Stimulated activated CD4-positive, alpha-beta T cell treated with anti-CD3 and anti-CD28 coated beads, Interleukin-15, amount 100 ng/mL, for 1 hour (primary cell): ENCODE measurements at places on chromosomes 13 and 19.

GRCh38 chr19:51571599-51571998 is 516 bp downstream of the ZNF175 start:
- no peak for DNase-seq

GRCh38 chr19:16894080-16894479 is 5.3 kb downstream of the F2RL3 start:
- no peak for DNase-seq

DNA sequence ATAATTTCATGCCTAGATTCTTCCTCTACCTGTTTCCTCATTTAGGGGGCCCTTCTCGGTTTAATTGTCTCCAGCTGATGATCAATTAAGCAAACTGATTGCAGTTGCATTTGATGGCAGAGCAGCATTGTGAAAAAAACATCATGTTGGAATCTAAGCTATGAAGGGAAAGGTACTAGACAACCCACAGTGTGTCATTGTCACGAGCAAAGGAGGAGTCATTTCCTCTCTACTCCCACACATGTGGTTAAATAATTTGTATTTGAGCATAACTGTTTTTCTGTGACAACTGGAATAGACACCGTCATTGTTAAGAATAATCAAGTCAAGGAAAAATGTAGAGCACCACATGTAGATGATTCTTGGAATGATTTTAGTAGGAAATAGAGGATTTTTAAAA is 240.3 kb downstream of the DCT start:
- DNase-seq: no peak

- no peak for DNase-seq
These were observed 54.6 kb upstream of the URI1 start for GRCh38 chr19:29887442-29887855.

DNA sequence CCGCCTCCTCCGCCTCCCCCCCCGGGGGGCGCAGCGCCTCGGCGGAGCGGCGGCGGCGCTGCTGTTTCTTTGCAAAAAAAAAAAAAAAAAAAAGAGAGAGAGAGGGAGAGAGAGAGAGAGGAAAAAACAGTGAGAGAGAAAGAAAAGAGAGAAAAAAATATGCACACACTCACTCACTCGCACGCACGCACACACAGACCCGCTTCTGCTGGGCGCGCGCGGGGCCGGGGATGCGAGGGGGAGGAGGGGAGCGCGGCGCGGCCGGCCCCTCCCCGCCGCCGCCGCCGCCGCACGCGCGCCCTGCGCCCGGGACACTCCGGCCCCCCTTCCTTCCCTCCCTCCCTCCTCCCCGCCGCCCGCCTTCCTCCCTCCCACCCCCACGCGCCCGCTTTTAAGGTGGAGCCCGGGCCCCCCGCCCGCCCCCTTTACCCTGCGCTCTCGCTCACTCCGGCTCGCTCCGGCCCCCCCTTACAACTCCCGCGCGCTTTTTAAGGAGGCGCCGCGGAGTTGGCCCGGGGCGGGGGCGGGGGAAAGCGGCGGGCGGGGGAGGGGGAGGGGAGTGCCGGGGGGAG is at the start of gene SAMD1:
TSS of gene SAMD1 (minus strand) at position 243 of the 572 bp plus-strand sequence.
- DNase-seq: peak; percentile 73

- no peak for DNase-seq
These were observed 27.6 kb downstream of the CSNK1G2 start for GRCh38 chr19:1968279-1969175.

- no peak for DNase-seq
These were observed 25.2 kb downstream of the KCTD15 start for GRCh38 chr19:33821871-33822270.

- peak; percentile 4 for DNase-seq
These were observed 808 bp downstream of the DNMT1 start for GRCh38 chr19:10193790-10194499.

DNA sequence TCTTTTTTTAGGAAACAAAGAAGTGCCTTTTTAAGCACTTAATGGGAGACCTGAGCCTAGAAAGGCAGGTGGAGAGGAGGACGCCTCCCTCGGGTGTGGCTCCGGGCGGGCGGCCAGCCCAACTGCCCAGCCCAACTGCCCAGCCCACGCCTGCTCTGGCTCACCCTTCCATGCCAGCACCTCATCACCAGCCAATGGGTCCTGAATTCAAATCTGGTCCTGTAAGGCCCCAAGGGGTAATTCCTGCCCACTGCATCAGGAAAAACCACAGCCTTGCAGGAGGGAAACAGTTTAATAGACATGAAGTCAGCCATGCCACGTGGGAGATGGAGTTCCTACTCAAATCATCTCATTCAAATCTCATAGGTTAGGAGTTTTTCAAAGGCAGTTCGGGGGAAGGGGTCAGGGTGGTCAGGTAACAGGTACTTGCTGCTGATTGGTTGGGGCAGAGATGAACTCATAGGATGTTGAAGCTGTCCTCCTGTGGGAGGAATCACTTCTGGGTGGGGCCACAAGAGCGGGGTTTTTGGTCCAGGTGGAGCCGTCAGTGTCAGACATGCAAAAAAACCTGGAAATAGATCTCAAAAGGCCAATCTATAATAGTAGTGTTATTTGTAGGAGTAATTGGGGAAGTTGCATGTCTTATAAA is 64.9 kb downstream of the HSPH1 start:
- DNase-seq: no peak

DNA sequence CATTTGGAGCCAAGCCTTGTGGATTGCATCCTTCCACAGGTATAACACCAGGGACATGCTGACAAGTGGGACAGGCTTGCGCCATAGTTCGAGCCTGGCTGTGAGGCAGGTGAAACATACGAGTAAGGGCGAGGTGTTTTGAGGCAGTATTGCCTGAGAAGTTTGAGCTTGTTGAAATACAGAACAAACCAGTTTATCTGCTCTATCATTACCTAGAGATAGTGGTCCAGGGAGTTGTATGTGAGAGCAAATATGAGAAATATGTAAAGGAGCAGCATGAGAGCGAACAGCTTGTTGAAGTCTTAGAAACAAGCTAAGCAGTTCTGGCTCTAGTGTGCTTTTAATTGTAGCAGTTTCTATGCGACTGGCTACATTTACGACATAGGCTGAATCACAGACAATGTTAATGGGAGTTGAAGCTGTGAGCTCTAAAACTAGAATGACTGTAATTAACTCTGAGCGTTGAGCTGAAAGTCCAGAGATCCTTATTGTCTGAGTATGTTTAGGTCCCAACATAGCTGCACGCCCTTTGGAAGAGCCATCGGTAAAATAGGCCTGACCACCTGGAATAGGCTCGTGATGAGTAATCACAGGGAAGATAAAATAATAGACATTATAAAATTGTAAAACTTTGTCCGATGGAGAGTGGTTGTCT is 8.2 kb downstream of the ZNF439 start:
- no peak for DNase-seq

GRCh38 chr13:32426990-32427851 is 709 bp downstream of the N4BP2L1 start:
- peak; percentile 42 for DNase-seq

GRCh38 chr13:109836629-109837607 is 50.5 kb upstream of the IRS2 start:
- no peak for DNase-seq

GRCh38 chr13:106432636-106433035 is 102.8 kb downstream of the EFNB2 start:
- no peak for DNase-seq

DNA sequence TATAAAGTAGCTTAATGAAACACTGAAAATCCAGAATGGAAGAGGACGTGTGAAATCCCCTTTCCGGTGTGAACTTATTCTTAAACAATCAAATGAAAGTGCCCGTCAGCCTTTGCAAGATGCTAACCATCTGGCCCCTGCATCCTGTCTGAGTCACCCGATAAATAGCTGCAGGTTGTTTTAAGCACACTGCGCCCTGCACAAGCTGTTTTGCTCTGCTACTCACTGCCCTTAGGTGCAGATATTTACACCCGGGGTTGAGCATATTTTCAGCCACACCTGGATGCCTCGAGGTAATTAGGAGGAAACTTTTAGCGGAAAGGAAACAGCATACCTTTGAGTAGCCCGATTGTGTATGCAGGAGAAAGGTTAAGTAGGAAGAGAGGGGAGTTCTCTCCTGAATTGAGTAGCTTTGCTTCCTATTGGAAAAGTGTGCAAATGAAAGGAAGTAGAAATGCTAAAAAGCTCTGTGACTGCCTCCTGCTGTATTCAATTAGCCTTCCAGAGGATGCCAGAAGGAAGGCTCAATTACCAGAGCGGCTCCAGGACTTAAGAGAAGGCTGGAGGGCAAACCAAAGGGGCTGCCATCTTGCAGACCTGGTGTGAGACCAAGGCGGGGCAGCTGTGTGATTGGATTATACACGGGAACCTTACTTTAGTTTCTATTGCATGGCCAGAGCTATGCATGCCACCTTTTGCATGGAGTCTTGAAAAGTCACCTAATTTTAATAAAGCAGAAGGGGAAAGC is 42.5 kb downstream of the IRS2 start:
- DNase-seq: no peak

DNA sequence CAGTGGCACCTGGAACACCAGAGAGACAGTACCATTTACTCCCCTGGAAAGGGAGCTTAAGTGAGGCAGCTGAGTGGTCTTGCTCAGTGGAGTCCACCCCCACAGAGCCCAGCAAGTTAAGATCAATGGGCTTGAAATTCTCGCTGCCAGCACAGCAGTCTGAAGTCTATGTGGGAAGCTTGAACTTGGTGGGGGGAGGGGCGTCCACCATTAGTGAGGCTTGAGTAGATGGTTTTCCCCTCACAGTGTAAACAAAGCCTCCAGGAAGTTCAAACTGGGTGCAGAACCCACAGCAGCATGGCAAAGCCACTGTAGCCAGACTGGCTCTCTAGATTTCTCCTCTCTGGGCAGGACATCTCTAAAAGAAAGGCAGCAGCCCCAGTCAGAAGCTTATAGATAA is 30.3 kb upstream of the CEACAM4 start:
- no peak for DNase-seq

DNA sequence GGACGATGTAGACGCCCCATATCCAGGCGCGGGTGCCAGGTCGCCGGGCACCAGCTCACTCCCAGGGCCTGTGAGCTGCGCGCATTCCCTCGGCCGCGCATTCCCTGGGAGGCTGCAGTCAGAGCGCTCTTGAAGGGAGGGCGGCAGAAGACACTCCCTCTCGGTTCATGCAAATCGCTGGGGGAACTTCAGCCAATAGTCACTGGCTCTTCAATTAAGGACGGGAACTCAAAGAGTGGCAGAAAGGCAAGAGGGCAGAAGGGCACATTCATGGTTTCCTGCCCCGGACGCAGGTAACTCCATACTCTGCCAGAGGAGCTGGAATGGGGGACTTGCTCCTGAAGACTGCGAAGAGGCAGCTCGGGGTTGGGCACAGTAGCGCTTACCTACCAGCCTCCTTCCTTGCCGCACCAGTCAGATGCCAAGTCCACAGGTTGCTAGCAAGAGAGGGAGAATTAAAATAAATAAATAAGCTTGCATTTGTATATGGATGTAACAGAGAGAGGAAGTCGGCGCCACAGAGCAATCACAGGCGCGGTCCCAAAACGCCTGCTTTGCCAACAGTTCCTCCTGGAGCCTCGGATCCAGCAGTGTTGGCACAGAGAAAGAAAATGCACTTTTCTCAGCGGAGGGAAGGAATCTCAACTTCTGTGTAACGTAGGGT is 459 bp downstream of the PCDH20 start:
- DNase-seq: no peak

DNA sequence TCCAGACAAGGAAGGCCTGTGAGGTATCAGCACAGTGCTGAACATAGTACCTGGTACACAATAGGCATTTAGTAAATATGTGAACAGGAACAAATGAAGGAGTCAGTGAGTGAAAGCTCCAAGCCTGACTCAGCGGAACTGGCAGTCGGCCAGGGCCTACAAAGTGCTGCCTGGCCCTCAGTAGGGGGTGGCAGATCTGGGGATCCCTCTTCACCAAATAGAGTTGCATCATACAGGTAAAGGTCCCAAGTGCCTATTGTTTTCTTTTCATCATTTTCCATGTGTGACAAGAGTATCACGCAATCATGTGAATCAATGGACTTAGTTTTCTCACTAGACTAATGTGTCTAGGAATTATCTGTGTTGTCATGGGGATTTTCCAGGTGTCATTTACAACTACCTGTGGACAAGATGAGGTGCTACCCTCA is 9.2 kb downstream of the CYP2B6 start:
- DNase-seq: no peak

DNA sequence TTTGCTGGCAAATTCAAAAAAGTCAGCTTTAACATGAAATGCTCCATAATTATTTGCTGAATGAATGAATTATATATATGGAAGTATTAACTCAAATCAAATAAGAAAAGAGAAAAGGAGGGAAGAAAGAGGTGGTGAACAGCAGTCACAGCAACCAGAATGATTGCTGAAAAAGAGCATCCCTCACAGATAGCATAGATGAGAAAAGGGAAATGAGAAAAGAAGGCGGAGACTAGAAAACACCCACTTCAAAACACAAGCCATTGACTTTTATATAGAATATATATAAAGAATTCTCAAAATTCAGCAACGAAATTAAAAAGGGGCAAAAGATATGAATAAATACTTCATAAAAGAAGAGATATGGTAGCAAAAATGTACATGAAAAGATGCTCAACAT is 75.2 kb downstream of the CAB39L start:
- no peak for DNase-seq

GRCh38 chr13:46648166-46648607 is 95.2 kb downstream of the LRCH1 start:
- no peak for DNase-seq

GRCh38 chr19:14890643-14891379 is 4.9 kb upstream of the OR7A17 start:
- DNase-seq: no peak

DNA sequence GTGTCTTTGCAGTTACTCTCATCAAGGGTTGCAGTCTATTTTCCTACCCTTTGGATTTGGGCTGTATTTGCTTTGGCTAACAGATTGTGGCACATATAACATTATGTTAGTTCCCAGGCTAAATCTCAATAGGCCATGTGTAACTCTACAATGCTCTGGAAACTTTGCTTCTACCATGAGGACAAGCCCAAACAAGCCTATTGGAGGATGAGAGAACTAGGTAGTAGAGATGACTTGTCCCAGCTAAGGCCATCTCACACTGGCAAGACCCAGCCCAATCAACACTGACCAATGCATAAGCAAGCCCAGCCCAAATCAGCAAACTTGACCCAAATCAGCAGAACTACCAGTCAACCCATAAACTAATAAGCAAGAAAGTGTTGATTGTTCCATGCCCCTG is 311.8 kb downstream of the NDFIP2 start:
- DNase-seq: no peak

DNA sequence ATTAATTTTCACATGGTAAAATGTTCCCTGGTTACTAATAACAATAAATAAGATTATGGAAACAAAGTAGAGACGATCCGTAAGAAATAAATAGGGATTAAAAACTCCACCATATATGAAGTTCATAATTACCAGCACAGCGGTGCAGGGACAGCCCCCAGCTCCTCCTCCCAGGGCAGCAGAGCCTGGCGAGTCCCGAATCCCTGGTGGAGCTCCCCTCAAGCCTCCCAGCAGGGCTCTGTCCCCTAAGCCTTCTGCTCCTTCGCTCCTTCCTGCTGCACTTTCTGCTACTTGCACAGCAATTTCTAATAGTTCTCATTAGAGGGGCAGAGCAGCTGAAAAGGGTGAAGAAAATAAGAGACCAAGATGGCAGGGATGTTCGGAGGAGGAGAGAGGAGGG is 43.6 kb downstream of the RASA3 start:
- DNase-seq: no peak

DNA sequence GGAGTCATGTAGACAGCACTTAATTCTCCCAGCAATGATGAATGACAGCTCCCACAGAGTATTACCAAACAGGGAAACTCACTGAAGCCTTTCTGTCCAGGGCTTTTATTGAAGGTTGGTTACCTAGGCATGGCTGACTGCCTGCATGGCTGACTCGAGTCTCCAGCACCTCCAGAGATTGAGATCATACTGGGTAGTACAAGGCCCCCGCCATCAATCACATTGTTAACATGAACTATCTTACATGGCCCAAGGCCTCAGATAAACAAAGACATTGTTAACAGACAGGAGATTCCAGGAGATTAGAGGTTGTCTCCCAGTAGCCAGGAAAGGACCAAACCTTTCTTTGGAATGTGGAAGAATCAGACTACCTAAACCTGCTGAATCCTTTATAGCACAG is 128.3 kb upstream of the LSM14A start:
- no peak for DNase-seq
